ENCODE measurements at places on chromosomes 2 and 18.
A peak's percentile ranks its signal among the peaks of the same experiment; 100 is the strongest.

DNA sequence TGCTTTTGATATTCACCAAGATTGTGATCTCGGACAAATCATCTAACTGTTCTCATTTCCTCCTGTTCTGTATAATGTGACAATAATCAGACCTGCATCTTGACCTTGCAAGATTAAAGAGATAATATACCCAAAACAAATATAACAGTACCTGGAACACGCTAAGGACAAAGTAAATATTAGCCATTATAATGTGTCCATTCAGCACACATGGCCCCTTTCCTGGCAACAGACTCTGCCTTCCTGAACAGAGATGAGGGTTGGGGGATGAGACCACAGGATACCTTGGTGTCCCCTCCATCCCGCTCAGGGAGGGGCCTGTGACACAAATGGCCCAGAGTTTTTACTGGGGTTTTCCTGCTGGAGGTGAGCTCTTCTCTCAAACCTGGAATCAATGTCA, 143.4 kb upstream of the SERPINE2 start:
- no peak for DNase-seq

DNA sequence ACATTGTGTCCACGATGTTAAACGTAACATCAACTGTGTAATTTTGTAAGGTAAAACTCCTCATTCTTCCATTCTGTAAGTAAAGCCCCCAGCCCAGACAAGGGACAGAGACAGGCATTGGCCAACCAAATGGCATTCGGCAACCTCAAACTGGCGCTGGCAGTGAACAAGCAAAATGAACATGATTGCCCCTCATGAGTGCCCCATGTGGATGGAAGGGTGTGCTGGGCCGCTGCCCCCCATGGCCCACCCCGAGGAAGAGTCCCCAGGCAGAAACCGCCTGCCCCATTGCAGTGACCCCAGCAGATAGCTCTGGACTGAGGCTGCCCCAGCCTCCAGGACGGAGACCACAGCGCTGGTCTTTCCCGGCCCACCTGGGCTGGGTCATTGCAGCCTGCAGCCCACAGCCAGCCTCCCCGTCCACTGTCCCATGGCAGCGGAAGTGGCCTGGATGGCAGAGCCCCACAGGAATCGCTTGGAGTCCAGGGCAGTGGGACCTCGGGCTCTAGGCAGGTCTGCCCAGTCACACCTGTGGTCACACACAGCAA, 220.2 kb downstream of the HDAC4 start:
- DNase-seq: no peak

- no peak for DNase-seq
Observed at GRCh38 chr2:80246534-80246933, 58.0 kb downstream of the LRRTM1 start.

- peak; percentile 87 for DNase-seq
Observed at GRCh38 chr2:159030674-159031380, 62.4 kb downstream of the TANC1 start.

GRCh38 chr18:58009166-58009565, 34.9 kb upstream of the NEDD4L start:
- DNase-seq: no peak

DNA sequence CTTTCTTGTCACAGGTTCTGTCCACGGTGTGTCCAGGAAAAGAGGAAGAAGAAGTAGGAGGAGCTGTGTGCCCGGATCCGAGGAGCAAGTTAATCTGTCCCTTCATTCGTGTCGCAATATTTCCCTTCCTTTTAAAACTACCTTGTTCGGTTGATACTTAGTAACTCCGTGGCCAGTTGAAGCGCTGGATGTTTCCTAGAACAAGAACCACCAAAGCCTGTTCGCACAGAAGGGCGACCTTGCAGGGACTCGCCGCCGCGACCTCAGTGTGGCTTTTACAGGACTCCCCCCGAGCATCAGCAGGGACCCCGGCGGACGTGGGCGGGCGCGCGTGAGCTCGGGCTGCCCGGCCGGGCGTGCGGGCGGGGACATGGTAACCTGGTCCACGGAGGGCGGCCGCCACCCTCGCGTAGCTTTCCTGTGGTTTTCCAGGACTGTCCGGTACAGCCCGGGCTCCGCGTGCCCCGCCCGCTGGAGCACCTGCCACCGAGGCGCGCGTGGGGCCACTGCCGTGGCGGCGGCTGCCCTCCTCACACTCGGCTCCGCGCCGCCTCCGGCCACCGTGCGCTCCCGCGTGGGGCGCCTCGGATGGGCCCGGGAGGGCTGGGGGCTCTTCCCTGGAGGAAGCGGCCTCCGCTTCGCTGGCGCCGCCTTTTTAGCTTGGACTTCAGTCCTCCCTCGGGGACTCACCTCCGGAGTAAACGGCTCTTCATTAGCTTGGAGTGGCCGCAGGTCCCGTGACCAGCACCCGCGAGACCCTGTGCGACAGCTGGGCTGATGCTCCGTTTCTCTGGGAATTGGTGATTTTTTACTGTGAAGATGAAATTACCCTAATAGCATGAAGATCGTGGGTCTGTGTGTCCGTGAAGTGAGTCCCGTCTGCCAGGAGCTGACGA, 9.2 kb upstream of the D2HGDH start:
- DNase-seq: no peak

DNA sequence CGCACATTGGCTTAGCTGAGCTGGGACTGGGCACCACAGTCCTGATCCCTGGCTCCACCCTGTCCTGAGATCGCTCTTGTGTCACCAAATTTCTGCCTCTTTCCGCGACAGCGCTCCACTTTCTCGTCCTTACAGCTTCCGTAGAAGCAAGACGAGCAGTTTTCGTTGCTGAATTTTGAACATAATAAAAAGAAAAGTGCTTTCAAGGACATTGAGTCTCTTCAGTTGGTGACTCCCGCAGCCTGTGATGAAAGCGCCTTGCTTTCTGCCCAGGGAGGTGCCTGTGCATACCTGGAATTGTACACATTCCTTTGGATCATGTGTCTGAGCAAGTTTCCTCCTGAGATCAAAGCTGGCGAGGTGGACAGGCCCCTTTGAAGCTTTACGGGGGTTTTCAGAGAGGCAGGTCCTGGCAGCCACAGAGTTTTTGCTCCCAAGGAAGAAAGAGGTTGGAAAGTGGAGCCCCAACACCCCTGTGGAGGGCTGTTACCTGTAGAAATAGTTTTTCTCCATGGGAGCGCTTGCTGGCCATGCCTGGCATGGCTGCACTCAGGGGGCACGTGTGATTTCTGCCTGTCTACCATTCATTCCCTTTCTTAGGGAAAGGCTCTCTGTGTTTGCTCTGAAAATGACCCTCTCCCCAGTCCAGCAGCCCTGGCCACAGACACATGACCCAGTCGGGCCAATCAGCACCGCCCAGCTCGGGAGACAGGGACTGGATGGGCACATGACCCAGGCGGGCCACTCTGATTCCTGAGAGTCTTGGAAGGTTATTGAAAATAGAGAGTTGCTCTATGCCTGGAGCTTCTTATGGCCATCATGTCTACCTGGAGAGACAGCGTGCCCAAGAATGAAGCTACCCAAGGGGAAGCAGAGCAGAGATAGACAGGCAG, 115.6 kb upstream of the OTOS start:
- DNase-seq: no peak

GRCh38 chr2:18552351-18553077, 7.9 kb downstream of the RDH14 start:
- no peak for DNase-seq

All from ACHN (cell line).